ENCODE measurements at places on chromosomes 6 and 20. TPM values are rescaled to one million over a fixed set of nuclear protein-coding genes. Genes with fewer than 3 reads are reported as not detected.
A peak's percentile ranks its signal among the peaks of the same experiment; 100 is the strongest.

The LPA gene
- total RNA-seq, result not detected

The TMEM170B gene
- total RNA-seq, result 2.0 TPM

DNA sequence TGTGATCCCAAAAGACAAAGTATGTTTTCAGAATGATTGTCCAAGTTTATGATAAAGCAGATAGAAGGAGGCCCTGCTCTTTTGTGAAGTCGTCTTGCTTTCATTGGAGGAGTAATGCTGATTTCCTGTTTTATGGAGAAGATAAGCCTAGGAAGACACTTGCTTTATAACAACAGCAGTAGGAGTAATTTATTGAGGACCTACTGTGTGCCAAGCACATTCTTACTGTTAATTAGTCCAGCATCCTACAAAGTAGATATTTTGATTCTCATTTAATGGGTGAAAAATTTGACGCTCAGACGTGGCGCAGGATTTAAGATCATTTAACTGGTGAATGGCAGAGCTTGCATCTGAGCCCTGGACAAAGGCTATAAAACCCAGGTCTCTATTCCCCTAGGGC is 87.6 kb downstream of the ZDHHC14 start:
- H3K27me3 ChIP-seq, result no peaks in the 10 kb centered on the region
- no peak overlapping the region for H3K4me3 ChIP-seq
- no peak for DNase-seq
- no peak overlapping the region for H3K27ac ChIP-seq
- H3K36me3 ChIP-seq, result no peaks in the 10 kb centered on the region

DNA sequence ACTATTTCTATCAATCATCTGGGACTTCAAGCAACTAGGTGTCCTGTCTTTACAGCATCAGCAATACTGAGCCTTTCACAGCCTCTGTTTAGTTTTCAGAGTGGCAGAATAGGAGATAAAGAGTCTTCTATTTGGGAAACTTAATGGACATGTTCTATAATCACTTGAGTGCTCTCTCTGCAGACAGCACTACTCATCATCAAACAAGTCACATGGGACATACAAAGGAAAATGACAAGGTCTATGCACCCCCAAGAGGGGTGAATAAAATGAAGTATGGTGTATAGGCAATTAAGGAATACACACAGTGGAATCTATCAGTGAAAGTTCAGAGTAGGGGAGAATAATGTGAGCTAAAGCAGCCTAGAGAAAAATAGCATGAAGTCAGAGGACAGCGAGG is 237.8 kb upstream of the THEMIS start:
- H3K4me1 ChIP-seq, result peaks cover 6% of the 10 kb centered on the region
- no peaks in the 10 kb centered on the region for H3K27me3 ChIP-seq
- DNase-seq, result no peak
- no peak overlapping the region for H3K4me3 ChIP-seq

- peak; percentile 96 for DNase-seq
- peaks cover 14% of the 10 kb centered on the region for H3K27me3 ChIP-seq
- peak within 1 kb of the TSS; percentile 100 for H3K27ac ChIP-seq
- H3K4me1 ChIP-seq, result peaks cover 56% of the 10 kb centered on the region
- H3K4me3 ChIP-seq, result peak within 1 kb of the TSS; percentile 97
Observed at GRCh38 chr6:30719791-30720737, at the start of gene TUBB. TSS of gene TUBB (plus strand) at chr6:30720352. CDS start at chr6:30720507, 155 bp downstream.

DNA sequence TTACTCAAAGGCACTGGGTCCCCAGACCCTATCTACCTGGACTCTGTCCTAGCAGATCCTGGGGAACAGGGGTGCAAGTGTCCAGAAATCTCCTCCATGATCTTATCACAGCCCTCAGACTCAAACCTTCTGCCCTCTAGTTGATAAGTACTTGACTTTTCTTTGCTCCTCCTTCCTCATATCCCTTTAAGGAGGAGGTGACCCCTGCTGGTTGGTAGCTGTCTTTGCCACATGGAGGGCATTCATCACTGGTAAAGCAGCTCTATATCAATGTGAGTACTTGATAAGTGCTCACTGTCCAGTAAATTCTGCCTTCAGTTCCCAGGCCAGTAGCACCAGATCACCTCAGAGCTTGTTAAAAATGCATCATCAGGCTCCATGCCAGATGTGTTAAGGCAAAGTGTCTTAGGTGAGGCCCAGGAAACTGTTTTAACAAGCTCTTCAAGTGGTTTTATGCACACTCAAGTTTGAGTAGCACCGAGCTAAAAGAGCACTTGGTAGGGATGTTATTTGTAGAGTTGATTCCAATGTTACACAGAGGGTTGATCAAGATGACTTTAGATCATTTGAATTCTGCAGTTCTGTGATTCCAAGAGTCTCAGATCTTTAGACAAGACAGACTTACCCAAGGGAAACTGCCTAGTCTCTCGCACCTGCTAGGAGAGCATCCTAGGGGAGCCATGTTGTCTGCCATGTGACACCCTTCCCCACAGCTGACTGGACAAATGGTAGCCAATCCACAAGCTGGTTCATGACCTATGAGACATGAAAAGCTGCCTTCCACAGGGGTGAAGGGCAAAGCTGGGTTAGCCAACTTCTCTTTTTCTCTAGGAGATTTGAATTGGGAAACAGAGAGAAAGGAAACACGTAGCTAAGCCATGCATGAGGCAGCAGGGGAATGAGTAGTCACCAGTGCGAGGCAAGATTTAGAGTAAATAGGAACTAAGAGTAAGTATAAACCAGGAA is 18.6 kb downstream of the TREML2 start:
- H3K36me3 ChIP-seq, result no peaks in the 10 kb centered on the region
- no peaks in the 10 kb centered on the region for H3K27me3 ChIP-seq
- H3K27ac ChIP-seq, result no peak overlapping the region
- H3K4me3 ChIP-seq, result peak overlapping the region; percentile 37

GRCh38 chr6:168206186-168206585 is 113.4 kb downstream of the DACT2 start:
- no peak overlapping the region for H3K27ac ChIP-seq
- H3K4me1 ChIP-seq, result no peaks in the 10 kb centered on the region
- peaks cover 7% of the 10 kb centered on the region for H3K27me3 ChIP-seq
- no peak for DNase-seq
- no peak overlapping the region for H3K4me3 ChIP-seq
- H3K36me3 ChIP-seq, result no peaks in the 10 kb centered on the region

GRCh38 chr20:7775072-7775471 is 165.2 kb downstream of the HAO1 start:
- no peak for DNase-seq
- H3K36me3 ChIP-seq, result no peaks in the 10 kb centered on the region
- H3K4me3 ChIP-seq, result no peak overlapping the region
- H3K27ac ChIP-seq, result no peak overlapping the region
- H3K27me3 ChIP-seq, result no peaks in the 10 kb centered on the region

DNA sequence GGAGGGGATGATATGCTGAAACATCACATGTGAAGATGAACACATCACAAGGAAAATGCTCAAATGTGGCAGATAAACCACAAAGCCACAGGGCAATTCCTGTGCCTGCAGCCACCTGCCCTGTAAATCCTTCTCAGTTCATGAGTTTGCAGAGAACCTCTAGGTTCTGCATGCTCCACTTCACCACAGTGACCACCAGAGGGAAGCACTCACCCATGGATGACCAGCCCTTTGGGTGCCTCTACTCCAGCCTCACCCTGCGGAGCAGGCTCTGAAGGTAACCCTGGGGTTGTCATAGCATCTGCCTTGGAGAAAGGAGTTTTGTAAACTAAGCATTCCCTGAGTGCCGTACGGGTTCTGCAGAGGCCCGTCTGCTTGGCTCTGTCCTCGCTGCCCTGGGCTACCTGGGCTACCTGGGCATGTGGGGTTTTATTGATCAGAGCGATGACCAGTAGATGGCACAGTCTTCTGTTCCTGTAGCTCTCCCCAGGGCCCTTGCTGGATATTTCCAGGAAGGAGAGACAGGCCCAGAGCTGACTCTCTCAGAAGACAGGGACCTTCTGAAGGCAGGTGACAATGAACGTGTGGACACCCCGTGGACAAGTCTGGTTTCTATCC is 31.7 kb upstream of the CST1 start:
- H3K4me3 ChIP-seq, result no peak overlapping the region
- H3K4me1 ChIP-seq, result no peaks in the 10 kb centered on the region
- no peaks in the 10 kb centered on the region for H3K36me3 ChIP-seq
- H3K27me3 ChIP-seq, result peaks cover 3% of the 10 kb centered on the region
- DNase-seq, result peak; percentile 21

The ITPA gene
- 74.0 TPM for total RNA-seq

- H3K4me1 ChIP-seq, result no peaks in the 10 kb centered on the region
- no peak for DNase-seq
- H3K27ac ChIP-seq, result no peak overlapping the region
- H3K36me3 ChIP-seq, result no peaks in the 10 kb centered on the region
Observed at GRCh38 chr20:23003077-23003635, 32.0 kb upstream of the SSTR4 start.

GRCh38 chr6:158030380-158031300 is 49.0 kb downstream of the SYNJ2 start:
- no peak overlapping the region for H3K4me3 ChIP-seq
- H3K27me3 ChIP-seq, result no peaks in the 10 kb centered on the region
- peak overlapping the region; percentile 59 for H3K27ac ChIP-seq
- peaks cover 23% of the 10 kb centered on the region for H3K36me3 ChIP-seq

The TSBP1 gene
- total RNA-seq, result not detected

The OR12D3 gene
- total RNA-seq, result not detected

The RIPOR3 gene
- not detected for total RNA-seq

DNA sequence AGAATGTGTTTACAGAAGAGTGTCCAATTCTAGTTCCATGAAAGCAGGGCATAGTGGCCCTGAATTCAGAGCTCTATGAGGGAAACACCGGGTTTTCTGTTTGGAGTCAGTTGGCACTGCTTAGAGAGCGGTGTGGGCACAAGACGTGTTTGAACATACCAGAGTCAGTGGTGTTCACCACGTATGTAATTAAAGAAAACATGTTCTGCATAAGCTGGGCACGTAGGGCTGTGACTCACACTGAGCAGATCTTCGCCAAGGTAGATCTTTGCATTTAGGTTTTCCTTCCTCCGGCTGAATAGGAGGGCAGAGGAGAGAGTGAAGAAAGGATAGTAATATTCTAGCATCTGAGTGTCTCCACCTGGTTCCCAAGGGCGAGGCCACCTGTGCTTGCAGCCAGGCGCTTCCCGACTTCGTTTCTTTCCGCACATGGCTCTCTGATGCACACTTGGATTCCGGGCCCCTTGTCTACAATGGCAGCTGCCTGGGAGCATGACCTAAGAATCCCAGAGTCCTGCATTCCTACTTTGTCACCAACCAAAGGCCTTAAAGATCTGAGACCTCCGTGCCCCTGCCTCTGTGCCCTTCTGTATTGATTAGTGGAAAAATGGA is 136.2 kb downstream of the ERMARD start:
- H3K4me1 ChIP-seq, result no peaks in the 10 kb centered on the region
- no peak overlapping the region for H3K4me3 ChIP-seq
- no peak overlapping the region for H3K27ac ChIP-seq
- H3K36me3 ChIP-seq, result no peaks in the 10 kb centered on the region
- DNase-seq, result no peak

The NRSN1 gene
- total RNA-seq, result not detected

The LRP11 gene
- 1.8 TPM for total RNA-seq

DNA sequence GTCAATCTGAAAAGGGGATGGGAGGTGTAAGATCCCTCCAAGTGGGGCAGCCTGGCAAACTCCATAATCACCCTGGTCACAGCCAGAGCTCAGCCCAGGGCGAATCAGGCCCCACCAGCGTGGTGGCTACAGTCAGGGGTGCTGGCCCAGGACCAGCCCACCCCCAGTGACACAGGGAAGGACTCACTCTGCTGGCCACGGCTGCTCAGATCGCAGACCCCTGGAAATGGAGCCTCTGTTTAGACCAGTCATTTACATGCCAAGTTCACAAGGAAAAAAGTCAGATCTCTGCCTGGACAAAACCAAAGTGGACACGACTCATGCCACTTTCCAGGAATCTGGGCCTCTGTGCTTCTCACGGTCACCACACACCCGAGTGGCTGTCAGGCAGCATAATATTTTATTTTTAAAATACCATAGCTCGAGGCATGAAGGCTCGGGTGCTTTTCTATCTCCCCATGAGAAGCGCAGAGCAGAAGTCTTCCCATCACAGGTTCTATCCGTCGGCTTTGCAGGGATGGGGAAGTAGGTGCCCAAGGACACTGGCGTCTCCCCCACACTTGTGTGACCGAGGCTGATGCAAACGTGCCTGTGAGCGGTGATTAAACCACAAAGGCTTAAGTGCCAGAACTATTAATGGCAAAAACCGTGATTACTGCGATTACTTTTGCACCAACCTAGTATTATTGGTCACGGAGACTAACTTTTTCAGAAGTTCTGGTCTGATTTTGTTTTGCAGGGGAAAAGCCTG is 13.0 kb downstream of the PXDC1 start:
- no peak for DNase-seq
- peaks cover 11% of the 10 kb centered on the region for H3K4me1 ChIP-seq
- H3K27ac ChIP-seq, result no peak overlapping the region
- H3K4me3 ChIP-seq, result no peak overlapping the region
- no peaks in the 10 kb centered on the region for H3K36me3 ChIP-seq
- peaks cover 23% of the 10 kb centered on the region for H3K27me3 ChIP-seq

DNA sequence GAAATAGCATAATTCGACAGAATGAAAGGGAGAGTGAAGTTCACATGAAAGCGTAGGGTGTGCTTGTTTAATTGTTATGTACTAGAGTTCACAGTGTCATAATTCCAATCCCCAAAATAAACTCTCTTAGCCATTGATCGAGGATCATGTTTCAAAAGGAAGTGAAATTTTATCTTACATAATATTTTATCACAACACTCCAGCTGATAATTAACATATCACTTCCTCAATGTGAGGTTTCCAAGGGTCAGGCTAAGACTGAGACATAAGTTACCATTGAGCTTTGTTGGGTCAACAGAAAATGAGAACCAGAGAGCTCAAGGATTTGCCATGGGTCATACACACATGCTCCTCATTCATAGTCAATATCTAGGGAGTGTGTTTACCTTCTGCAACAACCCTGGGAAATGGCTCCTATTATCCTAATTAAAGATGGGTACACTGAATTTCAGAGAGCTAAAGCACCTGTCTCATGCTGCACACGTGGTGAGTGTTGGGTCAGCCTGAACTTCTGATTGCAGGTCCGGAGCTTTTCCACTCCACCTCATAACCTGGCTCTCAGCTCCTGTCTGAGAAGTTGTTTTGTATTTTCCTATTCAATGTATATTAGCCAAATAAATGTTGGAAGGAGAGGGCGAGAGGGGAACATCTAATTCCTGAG is 3.0 kb downstream of the GSTA2 start:
- H3K36me3 ChIP-seq, result no peaks in the 10 kb centered on the region
- no peak overlapping the region for H3K4me3 ChIP-seq
- no peaks in the 10 kb centered on the region for H3K4me1 ChIP-seq
- no peak for DNase-seq
- H3K27ac ChIP-seq, result no peak overlapping the region
- peaks cover 21% of the 10 kb centered on the region for H3K27me3 ChIP-seq

- no peaks in the 10 kb centered on the region for H3K36me3 ChIP-seq
- H3K27ac ChIP-seq, result no peak overlapping the region
- peaks cover 14% of the 10 kb centered on the region for H3K27me3 ChIP-seq
- no peaks in the 10 kb centered on the region for H3K4me1 ChIP-seq
- no peak overlapping the region for H3K4me3 ChIP-seq
- no peak for DNase-seq
Observed at GRCh38 chr20:62428396-62429295, 1.3 kb upstream of the RBBP8NL start.

DNA sequence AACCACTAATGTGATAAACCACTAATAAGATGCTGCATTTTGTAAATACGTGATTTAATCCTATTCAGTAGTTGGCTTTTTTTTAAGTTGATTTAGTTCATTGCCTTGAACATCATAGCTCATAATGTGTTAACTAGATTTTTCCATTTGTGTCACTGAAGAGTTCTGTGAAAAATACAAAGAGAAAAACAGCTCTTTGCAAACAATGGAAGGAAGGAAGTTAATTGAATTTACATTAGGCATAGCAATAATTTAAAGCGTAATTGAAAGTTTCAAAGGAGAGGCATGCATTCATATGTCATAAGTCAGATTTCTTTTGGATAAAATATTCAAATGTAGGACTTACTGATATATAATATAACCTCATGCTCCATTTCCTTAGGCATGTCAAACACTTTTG is 102.3 kb downstream of the TBC1D7 start:
- H3K27ac ChIP-seq, result no peak overlapping the region
- H3K4me3 ChIP-seq, result no peak overlapping the region
- DNase-seq, result no peak
- peaks cover 3% of the 10 kb centered on the region for H3K36me3 ChIP-seq
